WTC11 (cell line): ENCODE measurements at places on chromosomes 3 and 15. TPM values are rescaled to one million over a fixed set of nuclear protein-coding genes. Genes with fewer than 3 reads are reported as not detected.

DNA sequence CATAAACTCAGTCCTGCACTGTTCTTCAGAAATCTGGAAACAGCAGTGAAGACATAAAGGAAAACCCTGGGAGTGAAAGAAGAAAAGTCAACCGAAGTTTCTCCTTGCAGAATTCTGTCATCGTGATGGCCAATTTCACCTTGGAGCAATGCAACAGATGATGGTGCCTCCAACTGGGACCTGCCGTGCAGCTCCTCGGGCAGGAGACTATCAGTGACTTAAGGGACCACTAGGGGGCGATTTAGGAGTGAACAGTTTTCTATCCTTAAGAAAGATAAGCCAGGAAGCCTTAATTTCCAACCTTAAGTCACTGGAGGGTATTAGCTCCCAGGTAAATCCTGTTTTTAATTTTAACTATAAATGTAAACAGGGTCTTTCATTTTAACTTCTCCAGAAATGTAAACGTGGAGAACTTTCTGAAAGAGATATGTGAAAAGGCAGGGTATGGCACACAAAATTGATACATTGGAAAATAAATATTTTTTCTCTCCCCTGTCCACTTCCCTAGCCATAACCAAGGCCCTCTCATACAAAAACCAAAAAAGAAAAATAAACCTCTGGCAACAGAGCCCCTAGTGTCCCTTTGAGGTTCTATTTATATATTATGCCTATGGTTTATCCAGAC, 116.3 kb downstream of the PDZRN3 start:
- DNase-seq: peak; percentile 54
- H3K4me3 ChIP-seq: no peak overlapping the region
- no peak overlapping the region for H3K27ac ChIP-seq
- no peaks in the 10 kb centered on the region for H3K36me3 ChIP-seq
- peaks cover 28% of the 10 kb centered on the region for H3K27me3 ChIP-seq

DNA sequence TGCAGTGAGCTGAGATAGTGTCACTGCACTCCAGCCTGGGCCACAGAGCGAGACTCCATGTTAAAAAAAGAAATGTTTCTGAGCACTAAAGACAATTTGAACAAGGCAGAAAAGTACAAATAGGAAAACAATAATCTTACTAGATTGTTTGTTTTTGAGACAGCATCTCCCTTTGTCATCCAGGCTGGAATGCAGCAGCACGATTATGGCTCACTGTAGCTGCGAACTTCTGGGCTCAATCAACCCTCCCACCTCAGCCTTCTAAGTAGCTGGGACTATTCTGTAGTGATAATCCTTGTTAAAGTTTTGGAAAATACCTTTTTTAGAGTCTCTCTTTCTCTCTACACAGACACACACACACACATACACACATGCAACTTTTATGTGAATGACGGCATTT, 107.1 kb downstream of the LPP start:
- no peaks in the 10 kb centered on the region for H3K36me3 ChIP-seq
- no peaks in the 10 kb centered on the region for H3K27me3 ChIP-seq
- H3K4me3 ChIP-seq: no peak overlapping the region

SLC25A26 gene
- total RNA-seq: 29.1 to 31.0 TPM (median 30.2 TPM) in 3 replicates

ATP2B2 gene
- total RNA-seq: 0.48 to 0.62 TPM (median 0.57 TPM) in 3 replicates

GRCh38 chr3:50417637-50418033, 58.3 kb upstream of the TMEM115 start:
- DNase-seq: no peak
- H3K4me3 ChIP-seq: no peak overlapping the region
- no peaks in the 10 kb centered on the region for H3K36me3 ChIP-seq
- H3K27me3 ChIP-seq: no peaks in the 10 kb centered on the region

DNA sequence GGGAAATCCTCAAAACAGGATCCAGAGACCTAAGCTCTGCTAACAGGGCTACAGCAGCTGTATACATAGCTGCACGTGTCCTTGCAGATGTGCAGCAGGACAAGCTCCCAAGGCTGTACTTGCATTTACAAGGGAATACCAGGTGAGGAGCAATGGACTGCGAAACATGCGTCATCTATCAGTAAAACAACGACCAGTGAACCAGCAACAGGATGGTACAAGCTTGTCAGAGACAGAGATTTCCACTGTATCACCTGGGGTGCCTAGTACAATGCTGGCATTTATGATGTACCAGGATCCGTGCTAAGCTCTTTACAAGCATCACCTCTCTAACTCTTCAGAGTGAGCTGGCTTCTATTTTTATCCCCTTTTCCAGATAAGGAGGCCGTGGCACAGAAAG, 227.3 kb downstream of the FOXP1 start:
- DNase-seq: no peak
- no peaks in the 10 kb centered on the region for H3K4me1 ChIP-seq
- no peak overlapping the region for H3K27ac ChIP-seq
- no peaks in the 10 kb centered on the region for H3K27me3 ChIP-seq
- no peak overlapping the region for H3K4me3 ChIP-seq
- H3K36me3 ChIP-seq: no peaks in the 10 kb centered on the region
